Aorta (tissue), 5 donors: ENCODE measurements at places on chromosomes 5 and 9.

DNA sequence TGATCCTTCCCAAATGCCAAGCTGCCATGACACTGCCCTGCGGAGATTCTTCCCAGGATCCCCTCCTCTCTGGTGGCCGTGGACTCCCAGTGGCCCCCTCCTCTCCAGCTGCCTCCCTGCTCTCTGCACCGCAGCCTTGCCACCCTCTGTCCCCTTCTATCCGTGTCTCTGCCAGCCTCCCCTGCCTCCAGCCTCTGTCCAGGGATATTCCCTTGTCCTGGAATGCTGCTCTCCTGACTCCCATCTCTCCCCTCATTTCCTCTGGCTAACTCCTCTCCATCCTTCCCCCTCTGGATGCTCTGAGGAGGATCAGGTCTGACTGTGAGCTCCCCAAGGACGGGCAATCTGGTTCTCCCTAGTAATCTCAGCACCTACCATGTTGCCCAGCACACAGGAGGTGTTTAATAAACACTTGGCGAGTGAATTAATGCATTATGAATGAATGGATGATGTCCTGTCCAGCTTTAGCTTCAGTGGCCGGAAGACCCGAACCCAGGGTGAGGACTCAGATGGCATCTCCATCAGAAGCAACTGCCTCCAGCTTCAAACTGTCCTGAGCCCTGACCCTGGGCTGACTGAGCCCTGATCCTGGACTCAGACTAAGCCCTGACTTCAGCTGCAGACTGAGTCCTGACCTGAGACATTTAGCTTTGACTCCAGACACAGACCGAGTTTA lies 7.5 kb upstream of the CRB2 start:
- no peak for DNase-seq

DNA sequence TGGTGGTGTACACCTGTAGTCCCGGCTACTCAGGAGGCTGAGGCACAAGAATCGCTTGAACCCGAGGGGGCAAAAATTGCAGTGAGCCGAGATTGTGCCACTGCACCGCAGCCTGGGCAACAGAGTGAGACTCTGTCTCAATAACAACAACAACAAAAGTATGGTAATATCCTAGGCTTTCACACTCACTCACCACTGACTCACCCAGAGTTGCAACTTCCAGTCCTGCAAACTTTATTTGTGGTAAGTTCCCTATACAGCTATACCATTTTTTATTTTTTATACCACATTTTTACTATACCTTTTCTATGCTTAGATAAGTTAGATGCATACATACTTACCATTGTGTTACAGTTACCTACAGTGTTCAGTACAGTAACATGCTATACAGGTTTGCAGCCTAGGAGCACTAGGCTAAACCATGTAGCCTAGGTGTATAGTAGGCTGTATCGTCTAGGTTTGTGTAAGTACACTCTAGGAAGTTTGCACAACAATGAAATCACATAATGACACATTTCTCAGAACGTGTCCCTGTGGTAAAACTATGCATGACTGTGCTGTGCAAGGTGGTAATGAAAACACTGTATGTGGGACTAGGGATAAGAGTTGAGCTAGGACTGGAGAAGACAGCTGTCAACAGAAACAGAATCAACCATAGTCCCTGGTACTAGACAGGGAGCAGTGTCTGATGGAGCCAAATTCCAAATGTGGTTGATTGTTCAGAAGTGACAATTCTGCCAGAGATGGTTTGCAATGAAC lies 109.5 kb upstream of the RAD23B start:
- no peak for DNase-seq

- DNase-seq = no peak
Observed at GRCh38 chr9:114246558-114246957, 76.3 kb upstream of the ORM1 start.

DNA sequence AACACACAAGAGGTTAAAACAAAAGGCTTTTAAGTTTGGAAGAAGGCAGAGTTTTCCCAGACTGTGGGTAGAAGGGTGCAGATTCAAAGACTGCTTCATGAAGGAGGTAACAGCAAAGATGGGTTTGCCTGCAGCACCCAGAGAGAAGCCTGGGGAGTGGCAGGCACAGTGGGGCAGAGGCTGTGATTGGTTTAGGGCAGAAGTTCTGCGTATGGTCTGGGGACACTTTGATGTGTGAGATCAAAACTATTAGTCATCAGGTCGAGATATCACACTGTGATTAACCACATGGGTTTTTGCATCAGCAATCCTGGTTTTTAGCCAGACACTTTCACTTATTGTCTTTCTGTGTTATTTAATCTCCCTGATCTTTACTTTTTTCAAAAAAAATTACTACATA lies 188.8 kb upstream of the GLRA1 start:
- DNase-seq = no peak

- DNase-seq = no peak
Observed at GRCh38 chr9:75950998-75951397, 60.5 kb downstream of the PCSK5 start.
